ENCODE measurements at places on chromosomes 1 and 21.

DNA sequence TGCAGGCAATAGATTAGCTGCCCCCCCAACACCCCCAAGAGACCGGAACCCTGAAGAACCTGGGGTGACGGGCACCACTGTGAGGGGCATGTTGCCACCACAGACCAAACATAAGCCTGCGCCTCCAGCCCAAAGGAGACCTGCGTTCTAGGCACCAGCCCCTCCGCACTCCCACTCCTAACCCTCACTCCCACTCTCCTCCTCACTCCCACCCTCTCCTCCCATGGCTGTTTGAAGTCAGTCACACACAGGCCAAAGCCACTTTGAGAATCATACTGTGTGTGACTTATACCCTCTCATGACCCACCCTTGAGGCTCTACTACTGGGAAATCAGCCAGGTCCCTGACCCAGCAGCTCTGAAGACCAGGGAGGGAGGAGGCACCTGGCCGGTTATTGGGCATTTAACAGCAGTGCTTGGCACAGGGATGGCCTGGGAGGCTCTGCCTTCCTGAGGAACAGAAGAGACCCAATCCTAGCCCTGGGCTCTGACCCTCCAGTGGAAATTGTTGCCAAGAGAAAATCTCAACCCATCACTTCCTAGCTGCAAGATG is 43.5 kb downstream of the FBXO2 start:
- DNase-seq: no peak

- DNase-seq: no peak
Observed at GRCh38 chr1:225343618-225344017, 84.2 kb downstream of the LBR start.

- DNase-seq: no peak
Observed at GRCh38 chr21:31647650-31648049, 11.8 kb upstream of the SOD1 start.

- DNase-seq: no peak
Observed at GRCh38 chr1:203703586-203703985, 61.4 kb upstream of the LAX1 start.

- no peak for DNase-seq
Observed at GRCh38 chr1:162678439-162678838, 46.2 kb downstream of the DDR2 start.

DNA sequence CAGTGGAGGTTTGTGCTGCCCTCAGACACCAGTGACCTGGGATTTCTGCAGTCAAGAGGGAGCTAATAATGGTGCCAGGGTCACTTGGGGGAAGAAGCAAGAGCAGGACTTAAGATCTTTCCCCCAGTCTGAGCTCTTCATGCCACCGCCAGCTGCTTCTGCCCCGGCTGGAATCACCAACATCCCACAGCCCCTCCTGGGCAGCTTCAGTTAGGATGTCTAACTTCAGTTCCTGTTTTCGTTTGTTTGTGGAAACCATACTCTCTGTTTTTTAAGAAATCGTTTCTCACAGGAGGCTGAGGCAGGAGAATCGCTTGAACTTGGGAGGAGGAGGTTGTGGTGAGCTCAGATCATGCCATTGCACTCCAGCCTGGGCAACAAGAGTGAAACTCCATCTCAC is 25.6 kb upstream of the PRDM2 start:
- DNase-seq: no peak

- DNase-seq: no peak
Observed at GRCh38 chr1:156869455-156869854, 8.8 kb downstream of the NTRK1 start.

DNA sequence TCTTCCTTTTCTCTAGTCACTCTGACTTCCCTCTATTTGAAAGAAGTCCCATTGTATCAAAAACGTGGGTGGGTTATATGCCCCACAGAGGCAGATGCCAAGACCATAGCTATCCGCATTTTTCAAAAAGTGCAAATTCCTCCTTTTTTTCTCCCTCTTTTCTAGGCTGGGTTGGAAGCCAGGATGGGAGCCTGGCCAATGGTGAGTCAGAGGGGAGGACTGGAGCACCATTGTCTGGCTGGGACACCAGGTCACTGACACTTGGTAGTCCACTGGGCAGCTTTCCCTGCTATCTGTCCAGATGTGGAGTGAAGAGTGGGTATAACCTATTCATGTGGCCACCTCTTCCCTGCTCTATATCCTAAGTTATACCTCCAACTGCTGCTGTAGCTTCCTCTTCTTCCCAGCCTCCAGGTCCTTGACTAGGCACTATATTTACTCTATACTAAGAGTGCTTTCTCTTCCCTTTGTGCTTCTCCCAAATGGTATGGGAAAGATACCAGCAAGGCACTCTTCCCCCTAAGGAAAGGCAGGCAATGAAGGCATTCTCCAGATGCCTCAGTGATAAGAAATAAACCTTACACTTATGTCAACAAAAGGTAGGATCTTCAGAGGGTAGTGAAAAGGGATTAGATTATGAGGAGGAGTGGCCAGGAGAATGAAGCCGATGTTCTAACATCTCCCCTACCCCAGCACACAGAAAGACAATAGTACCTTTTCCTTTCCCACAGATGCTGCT is 12.9 kb downstream of the PI4KB start:
- DNase-seq: no peak

GRCh38 chr21:35619184-35619583 is 441.1 kb downstream of the SETD4 start:
- no peak for DNase-seq

GRCh38 chr1:88647249-88647645 is 36.8 kb upstream of the PKN2 start:
- no peak for DNase-seq

DNA sequence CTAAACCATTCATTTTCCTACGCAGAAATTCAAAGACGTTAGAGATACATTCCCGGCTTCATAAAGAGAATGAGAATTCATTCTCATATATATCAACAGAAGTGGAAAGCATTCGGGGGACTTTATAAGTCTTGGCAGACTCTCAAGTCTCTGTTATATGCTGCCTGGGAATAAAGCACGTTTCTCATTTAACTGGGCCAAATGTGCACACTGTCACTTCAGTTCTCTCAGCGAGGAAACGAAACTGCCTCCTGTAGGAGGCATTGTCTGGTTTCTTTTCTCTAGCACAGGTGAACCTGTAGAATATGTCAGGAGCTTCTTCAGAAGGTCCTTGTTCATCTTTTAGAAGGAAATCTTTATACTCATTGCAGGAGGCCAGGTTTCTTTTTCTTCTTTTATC is 367.6 kb downstream of the PTBP2 start:
- no peak for DNase-seq

- no peak for DNase-seq
Observed at GRCh38 chr21:16502897-16503296, 773.1 kb downstream of the USP25 start.

GRCh38 chr1:167060141-167061072 is 29.8 kb downstream of the GPA33 start:
- DNase-seq: no peak

GRCh38 chr1:212189352-212189738 is 95.9 kb upstream of the PPP2R5A start:
- no peak for DNase-seq

DNA sequence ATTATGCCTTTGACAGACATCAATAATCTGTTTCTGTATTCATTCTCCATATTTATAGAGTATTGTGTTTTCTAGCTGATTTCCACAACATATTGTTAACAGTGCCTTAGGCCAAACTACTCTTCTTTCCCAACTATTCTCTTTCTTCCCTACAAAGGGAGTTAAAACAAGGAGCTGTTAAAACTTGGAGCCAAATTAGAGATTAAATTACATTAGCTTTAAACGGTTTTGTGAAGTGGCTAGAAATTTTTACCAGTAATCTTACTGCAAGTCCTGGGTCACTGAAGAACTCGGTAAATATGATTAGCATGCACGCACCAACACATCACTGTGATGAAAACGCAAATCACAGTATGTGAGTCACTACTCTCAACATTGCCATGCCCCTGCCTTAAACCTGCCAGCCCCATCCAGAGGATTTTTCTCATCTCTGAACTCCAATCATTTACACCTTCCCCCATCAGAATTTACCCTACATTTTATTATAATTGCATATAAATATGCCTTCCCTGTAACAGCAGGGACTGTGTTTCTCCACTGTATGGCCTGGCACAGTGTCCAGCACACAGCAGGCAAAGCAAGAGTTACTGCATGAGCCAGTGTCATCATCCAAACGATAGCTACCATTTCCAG is 1.5 kb upstream of the PRDX6 start:
- DNase-seq: no peak

DNA sequence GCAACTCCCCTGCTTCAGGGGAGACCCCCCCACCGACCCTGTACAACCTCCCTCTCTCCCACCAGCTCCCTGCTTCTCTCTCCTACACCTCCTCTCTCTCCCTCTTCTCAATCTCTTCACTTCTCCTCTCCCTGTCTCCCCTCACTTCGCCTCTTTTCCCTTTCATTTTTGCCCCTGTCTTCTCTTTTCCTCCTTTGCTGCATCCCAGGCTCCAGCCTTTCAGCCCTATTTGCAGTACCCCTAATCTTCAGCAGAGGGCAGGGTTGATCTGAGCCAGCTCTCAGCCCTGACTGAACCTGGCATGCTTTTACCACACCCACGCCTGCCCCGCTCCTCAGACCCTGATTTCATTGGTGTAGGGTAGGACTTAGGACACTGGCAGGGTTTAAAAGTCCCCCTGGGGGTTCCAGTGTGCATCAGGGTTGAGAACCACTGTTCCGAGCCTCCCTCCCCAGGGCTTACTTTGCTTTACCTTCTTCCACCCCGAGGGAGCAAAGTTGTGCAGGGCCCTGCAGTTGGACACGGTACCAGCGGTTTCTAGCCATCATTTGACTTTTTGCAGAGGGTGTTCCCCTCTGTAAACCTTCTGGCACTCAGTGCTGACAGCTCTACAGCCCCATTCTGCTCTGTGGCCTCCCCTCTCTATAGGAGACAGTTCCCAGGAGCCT is 67.3 kb upstream of the CNTN2 start:
- no peak for DNase-seq

DNA sequence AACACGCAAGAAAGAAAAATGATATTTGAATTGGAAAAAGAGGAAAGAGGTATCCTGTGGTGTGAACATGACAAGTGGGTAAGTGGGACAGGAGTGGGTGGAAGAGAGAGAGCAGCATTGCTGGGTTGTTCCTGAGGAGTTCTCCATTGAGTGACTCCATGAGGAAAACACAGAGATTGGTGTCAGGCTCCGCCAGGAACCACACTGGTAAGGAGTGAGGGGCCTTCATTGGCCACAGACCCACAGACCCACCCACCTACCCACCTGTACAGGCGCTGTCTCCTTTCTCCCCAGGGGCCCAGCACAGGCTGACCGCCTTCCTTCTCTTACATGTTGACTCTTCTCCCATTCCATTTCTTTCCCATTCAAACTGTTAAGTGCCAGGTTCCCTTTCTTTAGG is 20.9 kb downstream of the S100A7A start:
- DNase-seq: no peak

- DNase-seq: no peak
Observed at GRCh38 chr1:247574664-247575063, 13.5 kb upstream of the OR2G2 start.
